ENCODE measurements at places on chromosomes 1 and 21. TPM values are rescaled to one million over a fixed set of nuclear protein-coding genes. Genes with fewer than 3 reads are reported as not detected.

Gene FCRL1
- not detected for total RNA-seq

- no peak for DNase-seq
These were observed 233.5 kb downstream of the OMA1 start for GRCh38 chr1:58312971-58313563.

DNA sequence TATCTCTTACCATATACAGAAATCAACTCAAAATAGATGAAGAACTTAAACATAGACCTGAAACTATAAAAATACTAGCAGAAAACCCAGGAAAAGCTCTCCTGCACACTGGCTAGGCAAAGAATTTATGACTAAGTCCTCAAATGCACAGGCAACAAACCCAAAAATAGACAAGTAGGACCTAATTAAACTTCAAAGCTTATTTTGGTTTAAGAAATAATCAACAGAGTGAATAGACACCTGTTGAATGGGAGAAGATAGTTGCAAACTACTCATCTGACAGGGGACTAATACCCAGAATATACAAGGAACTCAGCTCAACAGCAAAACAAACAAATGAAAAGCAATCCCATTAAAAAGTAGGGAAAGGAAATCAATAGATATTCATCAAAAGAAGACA, 40.7 kb downstream of the WARS2 start:
- no peak for DNase-seq

Gene OR2G6
- not detected for total RNA-seq

DNA sequence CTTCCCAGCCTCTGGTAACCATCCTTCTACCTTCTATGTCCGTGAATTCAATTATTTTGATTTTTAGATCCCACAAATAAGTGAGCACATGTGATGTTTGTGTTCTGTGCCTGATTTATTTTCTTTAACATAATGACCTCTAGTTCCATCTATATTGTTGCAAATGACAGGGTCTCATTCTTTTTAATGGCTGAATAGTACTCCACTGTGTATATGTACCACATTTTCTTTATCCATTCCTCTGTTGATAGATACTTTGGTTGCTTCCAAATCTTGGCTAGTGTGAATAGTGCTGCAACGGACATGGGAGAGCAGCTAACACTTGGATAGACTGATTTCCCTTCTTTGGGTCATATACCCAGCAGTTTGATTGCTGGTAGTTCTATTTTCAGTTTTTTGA, 51.8 kb downstream of the WDR4 start:
- DNase-seq, result no peak

DNA sequence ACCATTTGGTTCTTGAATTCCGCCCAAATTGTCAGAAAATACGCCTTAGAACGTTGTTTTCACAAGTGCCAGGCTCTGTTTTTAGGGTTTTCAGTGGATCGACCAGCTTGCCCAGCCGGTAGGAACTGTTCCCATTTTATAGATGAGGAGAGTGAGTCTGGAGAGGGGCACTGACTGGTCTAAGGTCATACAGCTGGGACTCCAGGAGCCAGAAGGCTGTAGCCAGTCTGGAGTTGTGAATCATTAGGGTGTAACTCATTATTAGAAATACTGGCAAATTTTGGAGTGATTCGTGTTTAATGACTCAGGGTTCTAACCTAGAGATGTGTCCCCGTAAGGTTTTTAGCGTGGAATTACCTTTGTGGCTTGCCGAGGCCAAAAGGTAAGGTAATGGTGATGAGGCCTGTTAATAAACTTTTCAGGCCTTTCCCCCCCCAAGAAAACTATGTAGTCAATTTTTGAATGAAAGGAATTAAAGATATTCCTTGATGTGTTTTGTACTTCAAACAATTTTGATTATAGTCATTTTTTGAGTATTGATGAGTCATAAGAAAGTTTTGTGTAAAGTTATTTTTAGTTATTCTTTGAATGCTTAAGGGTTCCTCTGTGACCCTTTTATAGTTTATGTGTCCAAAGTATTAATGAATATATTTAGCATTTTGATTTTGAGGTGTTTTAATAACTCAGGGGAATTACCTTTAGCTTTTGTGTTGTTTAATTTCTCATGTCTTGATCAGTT, 2.1 kb downstream of the DYRK1A start:
- no peak for DNase-seq

Gene KCND3
- total RNA-seq, result 20.7 TPM

GRCh38 chr1:231527586-231528171, 790 bp upstream of the TSNAX start:
- DNase-seq, result no peak

GRCh38 chr1:26016953-26017545, 4.5 kb upstream of the EXTL1 start:
- no peak for DNase-seq

DNA sequence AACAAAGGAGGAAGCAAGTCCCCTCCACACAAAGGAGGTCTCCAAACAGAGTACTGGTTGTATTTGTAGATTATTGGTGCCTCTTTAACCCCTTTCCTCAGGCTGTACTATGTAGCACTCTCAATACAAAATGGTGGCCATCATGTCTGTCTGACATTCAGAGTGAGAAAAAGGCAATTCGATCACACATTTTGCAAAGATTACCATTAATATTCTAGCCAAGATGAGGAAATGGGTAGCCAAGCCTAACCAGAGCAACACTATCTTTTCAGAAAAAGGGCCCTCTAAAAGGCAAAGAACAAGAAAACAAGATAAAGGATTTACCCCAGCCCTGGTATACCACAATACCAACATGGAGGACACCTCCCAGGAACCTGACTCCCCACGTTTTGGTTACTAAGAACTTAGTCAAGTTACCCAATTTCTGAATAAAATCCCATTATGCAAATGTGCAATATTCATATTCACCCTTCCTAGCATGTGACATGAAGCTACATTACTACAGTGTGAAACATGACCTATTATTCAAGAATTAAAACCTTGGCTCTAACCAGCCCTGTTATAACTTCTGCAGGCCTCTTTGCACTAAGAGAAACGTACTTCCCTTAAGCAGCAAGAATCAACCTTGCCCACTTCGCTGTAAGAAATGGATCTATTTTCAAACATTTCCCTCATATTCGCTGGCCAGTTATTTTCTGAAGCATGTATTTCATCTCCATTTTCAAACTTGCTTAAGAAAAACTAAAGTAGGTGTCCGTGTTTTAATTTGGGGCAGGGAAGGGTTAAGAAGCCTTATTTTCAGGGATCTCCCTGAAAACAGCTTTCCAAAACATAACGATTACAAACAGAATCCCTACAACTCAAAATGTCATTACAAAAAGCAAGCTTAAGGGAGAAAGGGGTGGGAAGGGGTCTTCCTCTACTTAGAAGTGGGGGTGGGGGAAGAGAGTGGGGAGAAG, 2.1 kb downstream of the KDM5B start:
- no peak for DNase-seq

DNA sequence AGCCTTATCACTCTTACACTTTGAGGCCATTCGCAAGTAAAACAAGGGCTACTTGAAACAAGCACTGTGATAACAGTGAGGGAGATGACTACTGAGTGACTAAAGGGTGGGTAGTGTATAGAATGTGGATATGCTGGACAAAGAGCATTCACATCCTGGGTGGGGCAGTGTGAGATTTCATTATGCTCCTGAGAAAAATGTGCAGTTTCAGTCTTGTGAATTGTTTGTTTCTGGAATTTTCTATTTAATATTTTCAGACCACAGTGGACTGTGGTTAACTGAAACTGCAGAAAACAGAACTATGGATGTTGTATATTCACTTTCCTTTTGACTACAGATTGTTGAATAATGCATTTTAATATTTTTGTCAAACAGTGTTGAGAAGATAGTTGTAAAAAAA, 25.1 kb upstream of the B3GALT2 start:
- no peak for DNase-seq

GRCh38 chr1:93533677-93534076, 85.8 kb downstream of the FNBP1L start:
- no peak for DNase-seq

Gene AVPR1B
- total RNA-seq, result not detected

GRCh38 chr21:36065497-36066036, 4.3 kb upstream of the CBR1 start:
- no peak for DNase-seq

DNA sequence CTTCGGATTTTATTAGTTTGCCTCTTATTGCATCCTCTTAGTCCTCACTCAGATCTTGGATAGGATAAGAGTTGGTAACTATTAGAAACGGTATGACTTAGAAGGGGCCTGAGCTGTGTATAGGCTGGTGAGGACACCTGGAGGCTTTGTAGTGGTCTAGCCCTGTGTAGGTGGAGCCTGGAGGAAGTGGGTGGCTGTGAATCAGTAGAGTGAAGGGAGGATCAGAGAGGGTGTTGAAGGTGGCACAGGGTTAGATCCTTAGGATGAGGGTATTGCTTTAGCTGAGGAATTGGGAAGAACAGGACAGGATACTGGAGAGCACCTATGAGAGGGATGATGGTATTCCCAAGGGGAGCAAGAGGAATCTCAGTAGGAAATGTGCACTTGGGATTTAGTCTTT, 5.7 kb downstream of the VANGL1 start:
- no peak for DNase-seq

GRCh38 chr21:17798796-17799195, 20.4 kb downstream of the C21orf91 start:
- no peak for DNase-seq

DNA sequence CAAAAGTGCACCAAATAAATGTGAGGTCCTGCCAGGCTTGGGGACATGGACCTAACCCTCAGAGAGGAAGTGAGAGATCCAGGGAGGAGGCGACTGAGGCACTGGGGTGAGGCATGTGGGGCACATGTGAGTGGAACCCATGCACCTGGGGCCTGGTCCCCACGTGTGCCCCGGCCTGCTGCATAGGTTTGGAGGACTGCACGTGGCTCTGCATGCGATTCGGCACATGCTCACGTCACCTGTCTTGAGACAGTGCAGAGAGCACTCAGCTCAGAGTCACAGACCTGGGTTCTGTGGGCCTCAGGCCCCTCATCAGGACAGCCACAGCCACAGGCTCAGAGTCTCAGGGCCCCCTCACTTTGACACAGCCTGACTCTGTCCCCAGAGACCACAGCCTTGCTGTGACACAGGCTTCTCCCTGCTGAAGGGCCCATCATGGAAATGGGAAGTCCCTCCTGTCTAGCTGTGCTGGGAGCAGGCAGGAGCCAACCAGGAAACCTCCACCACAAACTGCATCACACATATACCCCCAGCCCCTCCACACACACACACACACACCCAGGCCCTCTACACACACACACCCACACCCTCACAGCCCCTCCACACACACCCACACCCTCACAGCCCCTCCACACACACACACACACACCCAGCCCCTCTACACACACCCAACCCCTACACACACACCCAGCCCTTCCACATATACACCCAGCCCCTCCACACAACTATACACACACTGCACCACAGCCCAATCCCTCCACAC, 48.2 kb downstream of the SLC9A1 start:
- no peak for DNase-seq

Gene MTARC2
- total RNA-seq, result 27.4 TPM

Gene ENTREP3
- total RNA-seq, result 14.5 TPM

GRCh38 chr1:20711285-20712214, 6.3 kb downstream of the KIF17 start:
- DNase-seq, result no peak

DNA sequence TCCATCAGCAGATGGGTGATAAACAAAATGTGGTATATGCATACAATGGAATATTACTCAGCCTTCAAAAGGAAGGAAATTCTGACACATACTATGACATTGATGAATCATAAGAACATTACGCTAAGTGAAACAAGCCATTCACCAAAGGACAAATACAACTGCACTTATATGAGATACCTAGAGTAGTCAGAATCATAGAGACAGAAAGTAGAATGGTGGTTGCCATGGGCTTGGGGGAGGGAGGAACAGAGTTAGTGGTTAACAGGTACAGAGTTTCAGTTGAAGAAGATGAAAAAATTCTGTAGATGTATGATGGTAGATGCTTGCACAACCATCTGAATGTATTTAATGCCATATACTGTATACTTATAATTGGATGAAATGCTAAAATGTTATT, 39.1 kb upstream of the KCNK2 start:
- no peak for DNase-seq

- DNase-seq, result no peak
These were observed 4.1 kb downstream of the CCDC27 start for GRCh38 chr1:3756394-3756793.

DNA sequence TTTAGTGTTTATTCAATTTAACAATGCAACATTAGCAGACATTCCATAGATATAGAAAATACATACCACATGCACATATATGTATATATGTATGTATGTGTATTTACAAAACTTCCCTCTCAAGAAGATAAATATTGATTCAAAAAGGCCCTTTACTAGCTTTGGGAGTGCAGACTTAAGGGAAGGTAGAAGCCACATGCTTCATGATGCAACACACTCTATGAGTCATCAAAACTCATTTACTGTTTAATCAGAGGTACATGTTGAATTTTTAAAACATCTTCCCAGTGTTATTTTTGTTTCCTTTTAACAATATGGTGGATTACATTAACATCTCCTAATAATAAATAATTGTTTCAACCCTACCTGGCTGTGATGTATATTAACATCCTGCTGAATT, 61.4 kb upstream of the KIRREL1 start:
- no peak for DNase-seq

Gene NBPF6
- not detected for total RNA-seq

Gene RASSF5
- 5.3 TPM for total RNA-seq

- DNase-seq, result no peak
These were observed 60.1 kb upstream of the ASB17 start for GRCh38 chr1:75992312-75992711.

Gene LPAR3
- total RNA-seq, result 16.6 TPM

GRCh38 chr1:40232444-40232843, 15.3 kb upstream of the TMCO2 start:
- DNase-seq, result no peak

DNA sequence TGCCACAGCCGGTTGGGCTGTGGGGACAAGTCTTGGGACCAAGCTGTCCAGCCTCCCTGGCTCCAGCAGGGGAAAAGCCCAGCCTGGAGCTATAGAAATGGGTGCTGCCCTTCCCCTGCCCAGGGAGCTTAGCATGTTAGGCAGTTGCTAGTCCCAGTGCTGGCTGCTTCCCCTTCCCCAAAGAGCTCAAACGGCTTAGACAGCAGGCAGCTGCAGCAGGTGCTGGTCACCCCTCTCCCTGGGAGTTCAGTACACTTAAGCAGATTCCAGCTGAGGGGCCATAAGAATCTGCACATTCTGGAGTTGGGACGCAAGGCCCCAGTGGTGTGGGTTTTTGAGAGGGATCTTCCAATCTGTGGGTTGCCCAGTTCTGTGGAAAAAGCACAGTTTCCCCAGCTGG, 11.1 kb upstream of the REG4 start:
- no peak for DNase-seq

Gene GJB4
- total RNA-seq, result not detected

Gene CRB1
- 0.16 TPM for total RNA-seq

Gene MPL
- 0.73 TPM for total RNA-seq

GRCh38 chr1:236532850-236533249, 9.1 kb downstream of the LGALS8 start:
- DNase-seq, result no peak
